Hepatocyte (in vitro differentiated cells): ENCODE measurements at places on chromosomes 13 and 19. TPM values are rescaled to one million over a fixed set of nuclear protein-coding genes. Genes with fewer than 3 reads are reported as not detected.

ATP1A3 gene
- polyA plus RNA-seq: 0.82 TPM in 1 of 2 replicates, not detected in the other

BTBD2 gene
- 71.1 and 76.0 TPM in 2 replicates for polyA plus RNA-seq

GRCh38 chr13:94201022-94201421, 278.5 kb downstream of the DCT start:
- no peak for DNase-seq

GRCh38 chr19:8611877-8612806, 1.6 kb upstream of the ADAMTS10 start:
- peak; percentile 37 for DNase-seq

GRCh38 chr19:7987114-7987768, 18.2 kb downstream of the ELAVL1 start:
- DNase-seq: no peak

- no peak for DNase-seq
Measured at GRCh38 chr19:47540748-47541147, 25.9 kb upstream of the NAPA start.

- no peak for DNase-seq
Measured at GRCh38 chr19:5143471-5144411, 174.8 kb downstream of the KDM4B start.
